ENCODE measurements at places on chromosomes 13 and 19.

GRCh38 chr13:39451860-39452301 is 151.1 kb downstream of the LHFPL6 start:
- DNase-seq, result no peak

GRCh38 chr19:36638862-36639510 is 27.7 kb downstream of the ZNF461 start:
- no peak for DNase-seq

DNA sequence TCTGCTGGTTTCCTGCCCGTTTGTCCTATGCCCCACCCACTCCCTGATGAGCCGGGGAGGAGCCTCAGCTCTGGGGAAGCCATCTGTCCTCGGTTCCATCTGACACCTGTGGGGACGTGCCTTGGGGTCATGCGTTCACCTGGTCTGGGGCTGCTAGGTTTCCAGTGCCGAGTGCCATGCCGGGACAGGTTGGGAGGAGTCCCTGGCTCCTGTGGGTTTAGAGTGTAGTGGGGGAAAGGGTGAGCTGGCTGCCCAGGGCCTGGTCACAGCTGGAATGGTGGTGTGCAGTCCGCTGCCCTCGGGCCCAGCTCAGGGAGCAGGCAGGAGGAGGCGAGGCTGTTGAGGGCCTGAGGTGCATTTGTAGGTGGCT is 2.5 kb downstream of the KDM4B start:
- peak; percentile 31 for DNase-seq

GRCh38 chr13:108302279-108302678 is 32.8 kb downstream of the TNFSF13B start:
- DNase-seq, result no peak

DNA sequence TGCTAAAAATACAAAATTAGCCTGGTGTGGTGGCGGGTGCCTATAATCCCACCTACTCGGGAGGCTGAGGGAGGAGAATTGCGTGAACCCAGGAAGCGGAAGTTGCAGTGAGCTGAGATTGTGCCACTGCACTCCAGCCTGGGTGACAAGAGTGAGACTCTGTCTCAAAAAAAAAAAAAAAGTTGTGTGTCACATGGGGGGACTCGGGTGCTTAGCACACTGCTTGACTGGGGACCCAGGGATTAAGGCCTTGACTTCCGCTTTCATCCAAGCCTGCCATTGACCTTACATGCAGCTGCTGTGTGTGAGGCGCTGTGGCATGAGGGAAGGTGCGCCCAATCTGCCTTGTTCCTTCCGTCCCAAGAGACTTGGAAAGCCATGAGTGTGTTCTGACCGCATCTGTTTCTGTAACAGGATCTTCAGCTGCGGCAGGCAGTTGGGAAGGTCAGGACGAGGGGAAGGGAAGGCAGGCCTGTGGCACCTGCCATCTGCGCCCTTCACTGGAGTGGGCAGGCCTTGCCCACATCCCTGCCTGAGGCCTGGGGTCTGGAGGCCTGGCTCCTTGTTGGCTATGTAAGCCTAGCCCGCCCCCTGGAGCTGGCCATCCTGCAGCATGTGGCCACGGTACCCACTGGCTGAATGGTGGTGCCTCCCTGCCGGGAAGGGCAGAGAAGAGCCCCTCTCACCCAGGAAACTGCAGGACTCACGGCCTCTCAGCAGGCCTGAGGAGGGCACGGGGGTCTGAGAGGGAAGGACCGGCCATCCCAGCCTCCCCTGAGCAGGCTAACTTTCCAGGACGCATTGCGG is 23.0 kb downstream of the PPP1R37 start:
- no peak for DNase-seq

DNA sequence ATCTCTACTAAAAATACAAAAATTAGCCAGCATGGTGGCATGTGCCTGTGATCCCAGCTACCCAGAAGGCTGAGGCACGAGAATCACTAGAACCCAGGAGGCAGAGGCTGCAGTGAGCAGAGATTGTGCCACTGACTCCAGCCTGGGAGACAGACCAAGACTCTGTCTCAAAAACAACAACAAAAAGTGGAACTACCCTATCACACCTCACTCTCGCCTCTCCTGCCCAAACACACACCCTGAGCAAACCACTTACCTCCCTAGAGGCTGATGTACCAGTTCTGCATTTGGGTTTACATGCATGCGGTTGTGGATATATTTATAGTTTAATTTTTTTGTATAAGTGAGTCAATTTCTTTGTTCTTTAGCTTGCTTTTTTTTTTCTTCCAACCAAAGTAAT is 7.7 kb upstream of the PTOV1 start:
- no peak for DNase-seq

DNA sequence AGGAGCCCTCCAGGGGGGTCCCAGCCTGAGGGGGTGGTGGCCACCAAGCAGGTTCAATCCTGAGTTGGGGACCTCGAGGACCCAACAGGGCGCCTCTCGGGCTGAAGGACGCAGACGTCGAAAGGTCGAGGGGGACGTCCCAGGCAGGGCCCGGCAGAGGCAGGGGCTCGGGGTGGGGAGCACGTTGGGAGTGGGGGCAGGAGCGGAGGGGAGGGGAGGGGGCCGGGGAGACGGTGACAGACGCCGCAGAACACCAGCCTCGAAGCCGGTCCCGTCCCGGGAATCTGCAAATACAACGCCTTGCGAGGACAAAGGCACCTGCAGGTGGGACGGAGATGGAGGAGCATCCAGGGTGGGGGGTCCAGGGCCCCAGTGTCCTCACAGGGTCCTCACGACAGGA is 4.1 kb downstream of the FGF22 start:
- DNase-seq, result no peak

- no peak for DNase-seq
Observed at GRCh38 chr13:107203146-107203847, 635.4 kb upstream of the ARGLU1 start.

GRCh38 chr13:39364947-39365468 is 238.0 kb downstream of the LHFPL6 start:
- no peak for DNase-seq

- no peak for DNase-seq
Observed at GRCh38 chr19:51514866-51515481, 13.4 kb upstream of the SIGLEC12 start.

DNA sequence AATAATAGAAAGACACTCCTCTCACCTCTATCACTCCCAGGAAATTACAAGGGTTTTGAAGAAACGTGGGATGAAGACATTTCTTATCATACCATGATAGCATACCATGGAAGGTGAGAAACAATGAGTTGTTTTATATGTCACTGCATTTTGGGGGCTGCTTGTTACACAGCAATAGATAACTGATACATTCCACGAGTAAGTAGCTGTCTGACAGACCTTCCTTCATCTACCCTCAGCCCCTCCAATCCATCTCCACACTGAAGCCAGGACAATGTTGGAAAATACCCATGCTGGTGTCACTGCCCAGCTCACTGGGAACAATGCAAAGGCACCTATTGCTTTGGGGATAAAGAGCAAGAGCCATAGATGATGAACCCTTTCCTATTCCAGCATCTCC is 68.9 kb upstream of the USP29 start:
- no peak for DNase-seq

DNA sequence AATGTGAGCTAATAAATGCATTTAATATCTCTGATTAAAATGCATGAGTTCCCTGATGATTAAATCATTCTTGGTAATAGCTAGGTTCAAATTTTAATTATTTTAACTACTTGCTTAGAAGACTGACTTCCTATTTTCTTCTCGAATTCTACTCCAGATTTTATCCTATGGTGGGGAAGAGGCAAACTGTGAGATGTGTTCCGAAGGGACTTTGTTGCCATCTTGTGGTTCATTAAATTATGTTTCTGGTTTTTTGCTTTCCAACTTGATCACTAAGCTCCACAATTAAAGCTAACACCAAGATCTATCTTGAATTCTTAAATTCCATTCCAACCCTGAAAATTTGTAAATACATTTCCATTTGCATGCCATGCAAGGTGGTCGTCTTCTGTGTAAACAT is 538.4 kb upstream of the PCDH20 start:
- DNase-seq, result no peak

GRCh38 chr13:35839806-35840205 is 291.4 kb downstream of the DCLK1 start:
- no peak for DNase-seq

- DNase-seq, result no peak
Observed at GRCh38 chr19:16258440-16258903, 60.8 kb downstream of the AP1M1 start.

GRCh38 chr19:46402725-46403124 is 10.6 kb downstream of the CCDC8 start:
- no peak for DNase-seq

GRCh38 chr19:6252066-6252465 is 27.7 kb downstream of the MLLT1 start:
- no peak for DNase-seq

DNA sequence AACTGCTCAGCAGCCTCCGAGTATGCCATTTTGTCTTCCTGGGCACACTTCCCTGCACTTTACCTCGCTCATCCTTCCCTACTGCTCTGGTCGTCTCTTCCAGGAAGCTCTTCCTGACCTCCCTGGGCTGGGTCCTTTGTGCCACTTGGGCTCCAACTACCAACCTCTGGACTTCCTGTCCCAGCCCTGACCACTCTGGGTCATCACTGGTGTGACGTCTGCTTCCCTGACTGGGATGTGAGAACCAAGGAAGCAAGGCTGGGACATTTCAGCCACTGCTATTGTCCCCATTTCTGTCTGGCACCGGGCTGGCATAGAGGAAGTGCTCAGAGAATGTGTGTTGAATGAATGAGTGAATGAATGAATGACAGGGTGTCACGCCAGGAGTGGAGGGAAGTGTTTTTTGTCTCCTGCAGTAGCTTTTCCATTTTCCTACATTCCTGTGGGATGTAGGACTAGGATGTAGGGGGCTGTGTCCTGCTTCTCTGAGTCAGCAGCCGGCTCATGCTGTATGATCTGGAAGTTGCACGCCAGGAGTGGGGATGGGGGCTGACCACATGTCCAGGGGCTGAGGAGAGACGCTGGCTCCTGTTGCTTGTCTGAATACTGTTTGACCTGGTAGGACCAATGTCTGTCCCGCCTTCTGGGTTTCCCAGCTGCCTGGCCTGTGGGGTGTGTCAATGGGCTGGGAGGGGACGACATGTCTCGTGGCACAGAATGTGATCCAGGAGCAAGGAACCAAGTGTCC is 14.7 kb downstream of the NOVA2 start:
- DNase-seq, result no peak

DNA sequence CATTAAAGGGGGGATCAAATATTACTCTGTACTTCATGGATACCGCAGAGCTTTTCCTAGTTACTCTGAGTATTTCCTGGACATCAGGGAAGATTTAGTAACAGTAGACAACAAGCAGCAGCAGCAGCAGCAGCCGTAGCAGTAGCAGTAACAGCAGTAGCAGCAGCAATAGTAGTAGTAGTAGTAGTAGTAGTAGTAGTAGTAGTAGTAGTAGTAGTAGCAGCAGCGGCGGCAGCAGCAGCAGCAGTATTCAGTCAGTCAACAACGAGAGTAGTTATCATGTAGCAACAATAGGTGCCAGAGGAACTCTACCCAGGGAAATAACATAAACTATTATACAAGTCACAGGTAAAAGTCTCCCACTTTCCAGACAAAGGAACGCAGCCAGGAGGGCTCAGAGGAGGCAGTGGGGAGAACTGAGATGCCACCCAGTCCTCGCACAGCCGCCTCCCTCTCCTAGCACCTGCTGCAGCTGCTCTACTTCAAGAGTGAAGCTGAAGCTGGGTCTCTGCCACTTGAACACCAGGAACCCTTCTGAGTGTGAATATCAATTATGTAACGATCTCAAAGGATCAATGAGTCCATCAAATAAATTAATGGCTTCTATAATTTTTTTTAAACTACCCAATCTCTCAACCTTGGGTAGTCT is 1.3 kb upstream of the DOCK9 start:
- DNase-seq, result no peak

DNA sequence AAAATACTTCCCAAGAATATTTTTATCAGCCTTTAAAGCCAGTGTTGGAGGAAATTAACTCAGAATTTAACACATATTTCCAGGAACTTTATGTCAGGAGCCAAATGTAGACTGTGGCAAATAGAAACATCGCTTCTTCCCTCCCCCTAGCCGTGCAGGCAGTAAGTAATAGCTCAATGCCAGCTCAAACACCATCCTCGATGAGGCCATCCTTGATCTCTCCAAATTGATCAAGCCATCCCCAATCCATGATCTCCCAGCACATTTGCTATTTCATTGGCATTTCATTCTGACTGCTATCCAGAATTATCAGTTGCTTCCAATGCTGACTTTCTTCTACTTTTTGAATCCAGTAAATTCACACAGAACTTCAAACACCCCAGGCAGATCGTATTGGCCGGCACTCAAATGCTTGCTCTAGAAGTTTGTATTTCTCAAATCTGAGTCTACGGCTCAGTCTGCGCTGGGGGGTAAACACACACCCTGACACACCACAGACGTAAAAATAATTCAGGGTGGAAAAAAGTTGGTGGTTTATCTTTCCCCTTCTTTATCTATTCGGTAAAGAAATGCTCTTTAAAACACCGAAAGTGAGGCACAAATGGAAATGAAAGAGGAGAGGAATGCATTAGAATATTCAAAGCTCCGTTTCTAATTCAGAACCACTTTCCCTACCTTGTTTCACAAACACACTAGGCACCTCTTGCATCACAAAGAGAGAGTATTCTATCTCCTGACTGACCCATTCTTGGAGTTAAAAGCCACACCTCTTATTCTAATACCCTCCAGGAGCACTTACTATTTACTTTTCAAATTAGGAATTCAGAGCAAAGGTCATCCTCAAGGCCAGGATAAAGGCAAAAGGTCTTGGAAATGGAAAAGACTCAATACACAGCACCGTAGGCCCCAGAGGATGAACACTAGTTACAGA is 991 bp downstream of the OBI1 start:
- no peak for DNase-seq
